ENCODE measurements at places on chromosomes 2 and 18. TPM values are rescaled to one million over a fixed set of nuclear protein-coding genes. Genes with fewer than 3 reads are reported as not detected.

- DNase-seq: no peak
- H3K4me3 ChIP-seq: no peak overlapping the region
- no peaks in the 10 kb centered on the region for H3K4me1 ChIP-seq
- no peak overlapping the region for H3K27ac ChIP-seq
- H3K27me3 ChIP-seq: no peaks in the 10 kb centered on the region
- H3K36me3 ChIP-seq: no peaks in the 10 kb centered on the region
Observed at GRCh38 chr2:111716905-111717775, 166.9 kb downstream of the ANAPC1 start.

Gene FAM237A
- not detected for polyA plus RNA-seq

Gene BOK
- polyA plus RNA-seq: 4.9 TPM

DNA sequence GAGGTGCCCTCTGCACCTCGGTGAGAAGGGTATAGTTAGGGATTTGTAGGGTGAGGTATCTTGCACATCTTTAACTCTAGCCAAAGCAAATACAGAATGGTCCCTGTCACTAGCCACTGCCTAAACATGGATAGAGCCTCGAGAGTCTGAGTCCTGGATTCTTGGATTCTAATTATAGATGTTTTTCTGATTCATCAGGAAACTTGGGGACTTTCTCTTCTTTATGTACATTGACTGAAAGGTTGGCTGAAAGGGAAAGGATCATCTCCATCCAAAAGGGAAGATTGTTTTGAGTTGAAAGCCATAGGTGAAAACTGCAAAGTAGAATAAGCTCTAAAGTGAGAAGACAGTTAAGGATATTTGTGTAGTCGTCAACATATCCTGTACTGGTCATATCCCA, 8.2 kb downstream of the STK36 start:
- DNase-seq: no peak
- no peak overlapping the region for H3K27ac ChIP-seq
- H3K36me3 ChIP-seq: no peaks in the 10 kb centered on the region
- no peaks in the 10 kb centered on the region for H3K27me3 ChIP-seq
- H3K4me1 ChIP-seq: no peaks in the 10 kb centered on the region

Gene EN1
- polyA plus RNA-seq: not detected

DNA sequence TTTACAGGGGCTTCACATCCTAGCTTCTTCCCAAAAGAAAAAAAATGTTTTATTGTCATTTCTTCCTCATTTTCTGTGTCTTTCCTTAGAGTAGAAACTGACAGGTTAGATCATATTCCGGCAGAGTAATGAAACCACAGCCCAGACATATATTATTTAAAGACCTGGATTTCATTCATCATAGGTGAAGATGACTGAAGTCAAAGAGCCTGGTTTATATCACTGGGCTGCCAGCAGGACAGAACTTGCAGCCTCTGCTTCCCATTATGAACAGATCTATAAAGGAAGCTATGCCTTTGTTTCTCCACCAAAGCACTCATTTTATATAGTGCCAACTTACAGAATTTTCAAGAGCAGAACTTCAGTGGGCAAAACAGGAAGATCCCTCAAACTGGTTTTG, 137.9 kb downstream of the METTL4 start:
- no peak for DNase-seq
- no peak overlapping the region for H3K4me3 ChIP-seq
- no peaks in the 10 kb centered on the region for H3K27me3 ChIP-seq
- no peaks in the 10 kb centered on the region for H3K36me3 ChIP-seq

Gene PSD4
- polyA plus RNA-seq: 33.7 TPM

Gene PLCD4
- 0.97 TPM for polyA plus RNA-seq

Gene TM4SF20
- 202 TPM for polyA plus RNA-seq

DNA sequence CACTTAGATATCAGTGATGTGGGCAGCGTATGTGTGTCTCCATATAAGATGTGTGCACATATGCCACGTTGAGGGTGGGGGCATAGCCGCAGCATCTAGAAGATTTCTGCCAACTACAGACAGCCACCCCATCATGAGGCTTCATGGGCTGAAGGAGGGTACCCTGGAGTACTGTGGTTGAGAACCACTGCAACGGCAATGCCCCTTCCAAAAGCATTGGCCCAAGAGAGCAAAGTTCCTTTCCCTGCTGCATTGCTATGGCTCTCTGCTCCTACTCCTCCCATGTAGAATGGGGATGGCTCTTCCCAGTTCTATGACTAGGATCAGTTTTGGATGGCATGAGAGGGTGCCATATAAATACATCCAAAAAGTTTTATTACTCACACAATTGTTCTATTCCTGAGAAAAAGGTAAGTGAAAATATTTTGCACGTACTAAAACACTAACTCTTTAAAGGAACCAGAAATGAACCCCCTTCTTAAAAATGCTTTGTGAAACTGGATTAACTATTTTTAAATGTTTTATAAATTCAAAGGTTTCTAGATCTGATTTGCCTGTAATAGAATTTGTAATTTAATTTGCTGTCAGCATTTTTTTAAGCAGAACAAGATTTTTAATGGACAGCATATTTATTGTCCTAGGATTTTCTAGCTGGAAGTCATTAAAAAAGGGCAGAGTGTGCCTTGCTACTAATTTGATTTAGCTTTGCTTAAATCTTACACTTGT, 4.4 kb upstream of the RPL31 start:
- H3K27ac ChIP-seq: no peak overlapping the region
- H3K27me3 ChIP-seq: no peaks in the 10 kb centered on the region
- no peaks in the 10 kb centered on the region for H3K36me3 ChIP-seq
- no peaks in the 10 kb centered on the region for H3K4me1 ChIP-seq

Gene ATOH8
- 4.1 TPM for polyA plus RNA-seq

DNA sequence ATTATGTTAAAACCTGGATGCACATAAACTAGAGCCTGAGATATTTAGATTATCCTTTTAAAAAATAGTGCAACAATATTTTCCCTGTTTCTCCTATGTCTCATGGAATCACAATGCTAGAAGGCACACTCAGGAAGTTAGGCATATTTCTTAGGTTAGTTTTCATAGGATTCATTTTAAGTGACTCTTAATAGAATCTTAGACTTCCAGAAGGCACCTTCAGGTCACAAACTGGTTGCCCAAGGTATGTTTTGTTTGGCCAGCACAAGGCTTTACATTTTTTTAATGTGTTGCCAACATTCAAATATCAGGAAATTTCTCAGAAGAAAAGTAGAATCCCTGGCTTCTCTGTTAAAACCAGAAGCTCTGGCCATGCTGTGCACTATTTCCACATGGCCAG, 129.3 kb downstream of the LNPK start:
- no peaks in the 10 kb centered on the region for H3K27me3 ChIP-seq
- H3K36me3 ChIP-seq: no peaks in the 10 kb centered on the region
- H3K4me3 ChIP-seq: no peak overlapping the region

DNA sequence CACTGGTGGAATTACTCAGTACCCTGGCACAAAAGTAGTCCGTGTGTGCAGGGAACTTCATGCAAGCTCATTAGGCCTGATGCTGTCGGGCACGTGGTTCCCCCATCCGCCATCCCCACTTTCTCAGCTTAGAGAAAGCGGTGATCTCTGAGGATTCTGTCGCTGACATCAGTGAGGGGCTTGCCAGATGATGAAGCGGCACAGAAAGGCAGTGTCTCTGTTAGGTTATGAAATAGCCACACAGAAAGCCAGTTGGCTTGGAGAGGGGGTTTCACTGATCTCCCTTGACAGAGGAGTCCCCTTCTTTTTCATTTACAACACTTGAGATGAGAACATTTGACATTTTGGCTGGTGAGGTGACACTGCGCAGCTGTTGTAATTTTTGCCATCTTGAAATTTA, 179.7 kb downstream of the FAM210A start:
- H3K4me1 ChIP-seq: no peaks in the 10 kb centered on the region
- H3K27ac ChIP-seq: no peak overlapping the region
- no peaks in the 10 kb centered on the region for H3K27me3 ChIP-seq

DNA sequence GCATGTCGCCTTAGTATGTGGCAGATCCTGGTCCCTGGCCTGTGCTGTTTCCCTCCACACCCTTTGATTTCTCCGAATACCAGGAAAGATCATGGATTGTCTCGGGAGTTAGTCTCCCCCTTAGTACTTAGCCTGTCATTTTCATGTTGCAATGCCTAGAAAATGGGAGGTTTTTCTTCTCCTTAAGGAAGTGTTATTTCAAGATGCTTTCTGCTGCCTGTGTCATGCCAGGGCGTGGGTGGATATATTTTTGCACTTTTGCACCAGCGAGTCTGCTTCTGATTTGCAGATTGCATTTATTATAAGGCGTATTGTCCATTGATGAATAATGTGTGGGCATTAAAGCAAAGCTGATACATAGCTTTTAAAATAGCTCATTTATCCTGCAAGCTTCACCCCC, 223.5 kb downstream of the NEDD4L start:
- no peak overlapping the region for H3K27ac ChIP-seq
- H3K4me3 ChIP-seq: no peak overlapping the region
- no peak for DNase-seq
- no peaks in the 10 kb centered on the region for H3K27me3 ChIP-seq
- H3K36me3 ChIP-seq: no peaks in the 10 kb centered on the region

Gene DLX2
- polyA plus RNA-seq: not detected

GRCh38 chr2:24343225-24343882, 17.0 kb downstream of the ITSN2 start:
- H3K36me3 ChIP-seq: no peaks in the 10 kb centered on the region
- DNase-seq: no peak
- no peak overlapping the region for H3K27ac ChIP-seq
- no peak overlapping the region for H3K4me3 ChIP-seq
- peaks cover 2% of the 10 kb centered on the region for H3K4me1 ChIP-seq

DNA sequence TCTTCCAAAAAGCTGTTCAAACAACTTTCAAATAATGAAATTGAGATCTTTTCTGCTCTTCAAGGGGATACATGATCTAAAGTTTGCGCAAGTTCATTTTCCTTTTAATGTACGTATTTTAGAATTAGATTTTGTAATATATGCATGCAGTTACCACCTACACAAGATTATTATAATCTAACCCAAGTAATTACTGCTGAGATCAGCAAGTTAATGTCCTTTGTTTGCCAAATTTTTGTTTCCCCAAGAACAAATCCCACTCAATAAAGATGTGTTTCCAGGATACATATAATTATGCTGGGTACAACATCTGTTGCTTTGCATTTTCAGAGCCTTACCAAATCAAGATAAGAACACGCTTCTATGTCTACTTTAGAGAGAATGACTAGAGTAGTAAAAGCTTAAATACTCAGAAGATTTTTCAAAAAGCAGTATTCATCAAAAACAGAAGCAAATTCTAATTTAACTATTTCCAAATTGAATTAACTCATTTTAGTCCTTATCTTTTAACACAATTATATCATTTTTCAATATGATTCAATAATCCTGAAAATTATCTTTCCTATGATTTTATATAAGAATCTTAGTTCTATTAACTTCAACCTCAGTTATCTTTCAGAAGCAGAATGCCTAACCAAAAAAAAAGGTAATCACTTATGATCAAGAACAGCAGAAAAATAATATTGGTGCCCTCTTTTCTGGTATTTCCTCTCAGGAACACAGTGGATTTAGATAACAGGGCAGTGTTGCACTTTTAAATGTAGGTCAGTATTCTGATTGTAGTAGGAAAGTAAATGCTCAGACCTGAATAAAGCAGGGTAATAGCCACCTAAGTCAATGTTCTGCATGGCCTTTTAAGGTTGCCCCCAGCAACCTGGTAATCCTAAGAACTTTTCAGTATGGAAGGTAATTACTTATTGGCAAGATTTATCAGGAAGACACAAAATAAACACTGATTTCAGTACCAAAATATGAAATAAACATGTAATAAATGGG, 28.0 kb downstream of the CERKL start:
- H3K36me3 ChIP-seq: no peaks in the 10 kb centered on the region
- H3K4me1 ChIP-seq: no peaks in the 10 kb centered on the region
- H3K4me3 ChIP-seq: no peak overlapping the region
- no peak overlapping the region for H3K27ac ChIP-seq
- H3K27me3 ChIP-seq: no peaks in the 10 kb centered on the region

DNA sequence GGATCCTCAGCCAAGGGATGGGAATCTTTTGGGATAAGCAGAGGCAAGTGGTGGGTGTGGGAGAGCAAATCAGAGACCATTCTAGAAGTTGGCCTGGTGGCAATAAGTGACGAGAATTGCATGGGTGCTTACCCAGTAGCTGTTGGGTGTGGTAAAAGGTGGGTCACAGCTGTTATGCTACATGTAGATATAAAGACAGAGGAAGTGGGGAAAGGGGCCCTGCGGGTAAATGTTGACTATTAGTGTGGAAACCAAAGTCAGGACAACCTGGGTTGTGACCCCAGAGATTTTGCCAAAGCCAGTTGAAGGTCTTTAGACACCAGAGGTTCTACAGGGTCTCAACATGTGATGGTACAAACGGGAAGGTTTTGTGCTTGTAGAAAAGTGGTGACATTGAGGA, 443.6 kb upstream of the HNRNPA3 start:
- peaks cover 3% of the 10 kb centered on the region for H3K27me3 ChIP-seq
- H3K4me1 ChIP-seq: no peaks in the 10 kb centered on the region
- DNase-seq: no peak
- no peaks in the 10 kb centered on the region for H3K36me3 ChIP-seq
- no peak overlapping the region for H3K4me3 ChIP-seq

- peak overlapping the region; percentile 69 for H3K27ac ChIP-seq
- H3K36me3 ChIP-seq: peaks cover 3% of the 10 kb centered on the region
Observed at GRCh38 chr2:73031725-73032701, 39.5 kb downstream of the SFXN5 start.

All from small intestine (tissue), 16 donors.